IMR-90 (cell line): ENCODE measurements at places on chromosomes 11 and 22. TPM values are rescaled to one million over a fixed set of nuclear protein-coding genes. Genes with fewer than 3 reads are reported as not detected.

DNA sequence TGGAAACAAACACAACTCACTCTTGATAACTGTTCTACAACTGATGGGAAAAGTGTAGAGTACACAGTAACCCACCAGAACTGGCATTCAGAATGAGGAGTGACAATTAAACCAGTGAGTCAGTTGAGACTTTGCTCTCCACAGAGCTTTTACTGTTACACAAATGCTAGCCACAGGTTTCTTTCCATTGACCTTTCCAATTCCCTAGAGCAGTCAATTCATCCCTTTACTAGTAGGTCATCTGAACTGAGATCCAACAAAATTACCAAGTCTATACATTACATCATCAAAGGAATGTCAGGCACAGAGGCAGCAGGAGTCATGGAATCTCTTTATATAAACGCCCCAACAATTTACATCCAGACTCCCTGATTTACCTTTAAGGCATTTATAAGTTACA lies 65.9 kb downstream of the PHF21A start:
- DNase-seq, result peak; percentile 86

DNA sequence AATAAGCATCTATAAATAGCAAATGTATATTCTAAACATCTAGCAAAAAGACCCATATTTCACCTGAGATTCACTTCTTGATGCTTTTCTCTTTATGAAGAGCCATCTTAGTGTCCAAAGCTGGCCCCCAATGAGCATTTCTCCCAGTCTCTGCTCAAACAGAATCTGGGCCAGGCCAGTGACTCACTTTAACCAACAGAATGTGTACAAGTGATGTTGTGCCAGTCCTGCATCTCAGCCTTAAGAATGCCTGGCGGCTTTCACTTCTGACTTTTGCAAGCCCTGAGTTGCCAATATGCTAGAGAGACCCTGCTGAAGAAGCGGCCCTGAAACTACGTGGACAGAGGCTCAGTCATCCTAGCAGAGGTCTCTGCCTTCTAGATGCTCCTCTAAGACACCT lies 6.9 kb upstream of the COPB1 start:
- peak; percentile 51 for DNase-seq

- DNase-seq, result peak; percentile 89
Measured at GRCh38 chr11:76620489-76620888, 50.1 kb downstream of the LRRC32 start.

DNA sequence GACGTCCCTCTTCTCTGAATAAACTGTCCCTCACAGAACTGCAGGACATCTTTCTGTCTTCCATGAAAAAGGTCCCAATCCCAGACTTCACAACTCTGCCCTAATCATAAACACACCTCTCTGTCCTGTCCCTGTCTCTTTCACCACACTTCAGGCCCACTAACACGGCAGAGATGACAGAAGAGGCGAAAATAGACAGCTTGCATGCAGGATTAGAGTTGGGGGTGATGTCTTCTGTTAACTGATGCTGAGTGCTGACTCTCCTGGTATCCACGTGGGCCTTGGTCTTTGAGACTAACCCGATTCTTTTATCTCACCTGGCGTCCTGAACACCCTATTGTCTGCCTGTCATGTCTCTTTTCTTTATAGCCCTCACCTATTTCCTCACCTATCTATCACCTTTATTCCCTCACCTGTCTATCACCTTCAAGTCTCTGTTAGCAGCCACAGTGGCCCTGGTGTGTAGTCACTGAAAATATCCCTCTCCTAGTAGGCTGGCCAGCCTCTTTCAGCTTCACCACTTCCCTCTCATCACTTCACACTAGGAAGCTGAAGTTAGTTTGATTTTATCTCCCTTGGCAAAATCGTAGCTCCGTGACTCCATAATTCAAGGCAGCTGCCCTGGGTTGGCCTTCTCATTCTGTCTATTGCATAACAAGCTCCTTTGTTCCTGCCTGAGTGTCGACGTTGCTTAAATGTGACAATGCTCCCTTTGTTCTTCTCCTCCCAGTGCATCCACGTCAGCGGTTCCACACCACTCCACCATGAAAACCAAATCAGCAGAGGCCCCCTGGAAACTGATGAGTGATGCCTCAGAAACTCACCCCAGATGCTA lies 30.6 kb upstream of the DRD2 start:
- DNase-seq, result peak; percentile 36

- no peak for DNase-seq
Measured at GRCh38 chr11:73977856-73978519, 4.7 kb downstream of the UCP2 start.

GRCh38 chr11:1574238-1574932 lies 2.3 kb upstream of the DUSP8 start:
- peak; percentile 23 for DNase-seq

DNA sequence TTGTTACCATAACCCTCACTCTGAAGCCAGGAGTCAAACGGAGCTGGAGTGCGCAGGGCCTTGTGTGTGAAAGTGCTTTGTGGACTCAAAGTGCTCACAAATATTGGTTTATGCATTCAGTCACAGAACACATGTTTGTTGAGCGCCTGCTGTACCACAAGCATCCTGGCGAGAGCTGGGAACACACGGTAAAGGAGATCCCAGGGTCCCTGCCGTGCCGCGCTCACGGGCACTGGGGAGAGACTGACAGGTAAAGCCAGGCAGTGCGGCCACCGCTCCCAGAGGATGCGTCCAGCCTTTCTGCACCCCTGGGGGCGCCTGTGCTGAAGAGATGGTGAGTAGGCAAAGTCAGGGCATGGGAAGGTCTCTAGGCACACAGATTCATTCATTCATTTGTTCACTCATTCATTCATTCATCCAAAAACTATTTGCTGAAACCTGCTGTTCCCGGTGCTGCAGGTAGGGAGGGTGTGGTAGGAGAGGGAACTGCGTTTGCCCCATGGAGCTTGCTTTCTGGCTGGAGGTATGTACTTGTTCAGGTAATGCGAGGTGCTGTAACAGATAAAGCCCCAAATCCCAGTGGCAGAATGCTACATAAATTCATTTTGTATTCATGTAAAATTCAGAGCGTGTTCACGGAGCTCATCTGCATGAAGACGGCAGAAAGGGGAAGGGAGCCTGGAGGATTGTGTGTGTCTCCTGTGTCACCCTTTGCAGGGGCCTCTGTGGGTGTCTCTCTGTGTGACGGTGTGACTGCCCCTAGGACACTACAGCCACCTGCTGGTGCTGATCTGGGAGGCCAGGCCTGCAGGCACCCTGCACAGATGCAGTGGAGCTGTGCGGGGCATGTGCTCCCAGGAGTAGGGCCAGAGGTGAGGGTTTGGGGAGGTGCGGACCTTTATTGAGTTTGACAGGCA lies 167.0 kb upstream of the B3GAT1 start:
- DNase-seq, result no peak

- DNase-seq, result no peak
Measured at GRCh38 chr11:78669249-78669648, 94.6 kb upstream of the NARS2 start.

DNA sequence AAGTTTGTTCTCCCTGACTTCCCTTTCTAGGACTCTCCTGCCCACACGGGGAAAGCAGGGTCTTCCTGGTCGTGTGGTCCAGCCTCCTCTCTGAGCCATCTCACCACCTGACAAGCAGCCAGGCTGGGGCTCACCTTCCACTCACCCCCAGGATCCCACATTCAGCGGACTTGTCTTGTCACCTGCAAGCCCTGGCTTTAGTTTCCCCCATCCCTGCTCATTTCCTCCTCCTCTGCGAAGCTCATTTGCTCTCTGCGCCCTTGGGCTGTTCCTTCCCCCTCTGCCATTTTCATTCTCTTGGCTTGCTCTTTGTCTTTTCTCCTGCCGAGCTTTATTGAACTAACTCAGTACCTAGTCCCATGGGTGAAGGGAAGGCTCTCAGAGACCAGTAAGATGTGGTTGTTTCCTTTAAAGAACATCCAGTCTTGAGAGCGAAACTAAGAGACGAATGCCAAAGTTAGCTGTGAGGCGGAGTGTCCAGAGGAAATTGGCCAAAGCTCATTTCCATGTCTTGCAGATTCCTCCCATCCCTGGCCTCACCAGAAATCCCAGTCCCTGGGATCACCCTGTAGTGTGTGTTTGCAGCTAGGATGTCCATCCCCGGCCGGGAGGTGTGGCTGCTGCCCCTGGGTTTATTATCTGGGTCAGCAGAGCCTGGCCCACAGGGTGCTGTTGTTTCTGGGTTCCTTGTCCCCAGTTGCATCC lies 2.0 kb downstream of the ST14 start:
- no peak for DNase-seq

GRCh38 chr22:28837640-28838039 lies 37.3 kb upstream of the XBP1 start:
- no peak for DNase-seq

- DNase-seq, result peak; percentile 41
Measured at GRCh38 chr11:45354976-45355705, 69.0 kb upstream of the SYT13 start.

- no peak for DNase-seq
Measured at GRCh38 chr22:43314611-43315010, 28.6 kb downstream of the SCUBE1 start.

DNA sequence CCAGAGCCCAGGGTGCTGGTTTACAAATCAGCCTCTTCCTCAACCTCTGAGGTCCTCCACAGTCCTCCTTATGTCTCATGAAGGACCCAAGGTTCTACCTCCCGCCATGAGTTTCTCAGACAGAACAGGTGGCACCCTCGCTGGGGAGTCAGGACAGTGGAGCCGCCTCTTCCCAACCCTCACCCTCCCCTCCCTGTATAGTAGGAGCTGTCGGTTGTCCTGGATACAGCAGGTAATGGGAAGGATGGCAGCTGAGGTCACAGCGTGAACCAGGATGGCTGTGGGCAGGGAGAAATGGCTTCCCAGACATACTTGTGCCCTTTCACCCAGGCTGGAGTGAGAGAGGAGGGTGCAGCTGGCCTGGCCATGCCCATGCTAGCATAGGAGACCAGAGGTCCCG lies 134.6 kb downstream of the CHST1 start:
- no peak for DNase-seq

MUC6 gene
- total RNA-seq, result not detected in 2 replicates

CHRNA10 gene
- under 0.01 and 0.36 TPM in 2 replicates for total RNA-seq

APOBEC3F gene
- total RNA-seq, result 3.4 and 4.2 TPM in 2 replicates

OR56A1 gene
- total RNA-seq, result not detected in 2 replicates

APOL2 gene
- 40.3 and 57.5 TPM in 2 replicates for total RNA-seq

FIBIN gene
- 5.7 and 7.5 TPM in 2 replicates for total RNA-seq

CDHR5 gene
- total RNA-seq, result not detected in 2 replicates

MYBPC3 gene
- not detected in 2 replicates for total RNA-seq

RAPSN gene
- total RNA-seq, result not detected in 2 replicates
